T-helper 2 cell treated with Interferon-gamma antibody and Interleukin-4, amounts not matched to agents 100 ng/mL and 5 ng/mL, for 36 hours (primary cell): ENCODE measurements at places on chromosomes 16 and 17. TPM values are rescaled to one million over a fixed set of nuclear protein-coding genes. Genes with fewer than 3 reads are reported as not detected.

Gene CDRT15L2
- not detected in 2 replicates for total RNA-seq

Gene ABCC11
- 0.05 and 0.16 TPM in 2 replicates for total RNA-seq

Gene SLC13A2
- total RNA-seq = not detected in 2 replicates

Gene WDR90
- total RNA-seq = 85.1 and 86.7 TPM in 2 replicates

Gene ZNF263
- total RNA-seq = 26.0 and 27.4 TPM in 2 replicates

Gene CRHR1
- total RNA-seq = not detected in 2 replicates

Gene CCL18
- not detected in 2 replicates for total RNA-seq

Gene IL4R
- total RNA-seq = 389 and 411 TPM in 2 replicates

Gene SLC35G6
- total RNA-seq = not detected in 2 replicates

Gene CLEC18C
- 0.16 and 0.50 TPM in 2 replicates for total RNA-seq

Gene CRYBA1
- total RNA-seq = not detected in 2 replicates

Gene CYGB
- total RNA-seq = 0.11 TPM in 1 of 2 replicates, not detected in the other

Gene TBX21
- 9.2 and 9.4 TPM in 2 replicates for total RNA-seq

Gene MIEF2
- total RNA-seq = 5.5 and 6.2 TPM in 2 replicates

Gene GUCY2D
- total RNA-seq = 0.05 TPM in 1 of 2 replicates, not detected in the other

Gene ASGR2
- not detected in 2 replicates for total RNA-seq

Gene SBK1
- 5.4 TPM in 2 replicates for total RNA-seq

Gene KRT39
- not detected in 2 replicates for total RNA-seq

Gene GRB7
- total RNA-seq = 0.16 and 0.41 TPM in 2 replicates

Gene CPPED1
- 19.3 and 22.1 TPM in 2 replicates for total RNA-seq

Gene CCL1
- 8.4 and 9.5 TPM in 2 replicates for total RNA-seq

Gene IRX3
- total RNA-seq = 0.66 and 1.0 TPM in 2 replicates

Gene CBX2
- total RNA-seq = 6.5 and 7.6 TPM in 2 replicates

Gene PRAC1
- not detected in 2 replicates for total RNA-seq
